ENCODE measurements at places on chromosomes 2 and 18.

GRCh38 chr18:57223144-57223870, 76.4 kb downstream of the BOD1L2 start:
- DNase-seq = no peak

- DNase-seq = no peak
These were observed 54.8 kb downstream of the CAVIN2 start for GRCh38 chr2:191791953-191792560.

DNA sequence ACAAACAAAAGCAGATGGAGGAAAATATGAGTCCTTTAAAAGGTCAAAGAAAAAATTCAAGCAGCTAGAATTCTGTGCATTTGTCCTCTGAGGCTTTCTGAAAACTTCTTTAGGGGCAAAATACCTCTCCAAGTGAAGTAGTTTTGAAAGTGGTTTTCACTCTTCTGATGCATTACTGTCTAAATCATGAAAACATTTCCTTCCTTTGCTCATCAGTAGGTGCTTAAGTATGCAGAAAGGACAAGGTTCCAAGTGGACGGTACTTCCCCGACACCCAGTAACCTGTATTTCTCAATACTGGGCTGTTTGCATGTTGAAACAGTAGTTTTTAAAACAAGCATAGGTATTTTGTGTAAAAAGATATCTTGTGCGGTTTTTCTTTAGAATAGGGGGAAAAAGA, 189.1 kb upstream of the ERBB4 start:
- DNase-seq = no peak

DNA sequence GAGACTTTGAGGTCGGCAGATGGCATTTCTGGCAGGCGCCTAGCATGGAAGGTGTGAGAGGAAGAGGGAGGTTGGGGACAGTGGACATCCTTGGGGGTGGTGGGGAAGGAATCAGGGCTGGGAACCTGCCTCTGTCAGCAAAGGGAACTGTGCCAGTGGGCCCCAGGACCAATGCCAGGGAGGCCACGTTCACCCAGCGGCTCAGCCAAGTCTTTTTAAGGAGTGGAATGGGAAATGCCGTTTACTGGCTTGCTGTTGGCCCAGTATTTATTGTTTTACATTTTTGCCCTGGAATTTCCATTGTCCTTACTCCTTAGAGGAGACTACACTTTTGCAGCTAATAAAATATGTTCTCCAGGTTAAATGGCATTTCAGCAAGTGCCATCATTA, 135.2 kb downstream of the MCFD2 start:
- no peak for DNase-seq

GRCh38 chr2:48134704-48135103, 228.4 kb upstream of the FBXO11 start:
- no peak for DNase-seq

GRCh38 chr2:101658387-101658786, 39.1 kb upstream of the MAP4K4 start:
- DNase-seq = no peak

- no peak for DNase-seq
These were observed 22.2 kb upstream of the TTC39C start for GRCh38 chr18:23992089-23992940.

DNA sequence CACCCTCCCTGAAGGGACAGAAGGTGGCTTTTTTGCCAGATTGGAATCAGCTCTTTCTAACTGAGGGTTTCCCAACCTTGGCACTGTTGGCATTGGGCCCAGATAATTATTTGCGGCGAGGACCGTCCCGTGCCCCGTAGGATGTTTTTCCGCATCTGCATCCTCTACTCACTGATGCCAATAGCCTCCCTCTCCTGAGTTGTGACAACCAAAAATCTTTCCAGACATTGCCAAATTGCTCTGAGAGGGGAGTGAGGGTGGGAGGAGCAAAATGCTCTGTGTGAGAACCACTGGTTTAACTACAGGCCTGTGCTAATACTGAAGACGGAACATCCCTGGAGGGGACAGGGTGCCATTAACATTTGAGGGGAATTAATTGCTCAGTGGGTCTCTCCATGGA, 33.6 kb upstream of the GLI2 start:
- DNase-seq = no peak

Measured in HAP-1 (cell line).